Left ventricle myocardium inferior (tissue), 1 donor: ENCODE measurements at places on chromosomes 2 and 18. TPM values are rescaled to one million over a fixed set of nuclear protein-coding genes. Genes with fewer than 3 reads are reported as not detected.

ZAP70 gene
- total RNA-seq, result 0.55 TPM

AMER3 gene
- not detected for total RNA-seq

MRPL44 gene
- total RNA-seq, result 39.9 TPM

SCYGR1 gene
- not detected for total RNA-seq

SP140L gene
- total RNA-seq, result 4.3 TPM

MDH1B gene
- 0.69 TPM for total RNA-seq

CCNYL1 gene
- 7.6 TPM for total RNA-seq

REG3A gene
- total RNA-seq, result not detected

XRCC5 gene
- total RNA-seq, result 110 TPM

DNA sequence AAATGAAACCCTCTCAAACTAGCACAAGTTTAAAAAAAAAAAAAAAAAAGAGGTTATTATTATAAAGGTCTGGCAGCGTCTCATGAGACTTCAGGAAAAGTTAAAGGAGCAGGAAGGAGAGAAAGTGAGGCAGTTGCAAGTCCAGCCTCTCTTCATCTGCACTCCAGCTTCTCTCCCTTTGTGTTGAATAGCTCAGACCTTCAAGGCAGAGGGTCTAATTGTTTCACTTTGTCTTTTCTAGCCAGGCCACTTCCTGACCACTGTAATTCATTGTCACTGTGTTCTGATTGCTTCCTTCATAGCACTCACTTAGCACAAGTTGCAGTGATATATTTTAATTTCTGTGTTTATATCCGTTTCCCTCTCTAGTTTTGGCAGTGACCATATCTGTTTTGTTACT, 99.9 kb downstream of the SPATS2L start:
- no peaks in the 10 kb centered on the region for H3K27me3 ChIP-seq
- DNase-seq, result no peak
- peaks cover 41% of the 10 kb centered on the region for H3K4me1 ChIP-seq
- no peaks in the 10 kb centered on the region for H3K36me3 ChIP-seq
- peak overlapping the region; percentile 25 for H3K27ac ChIP-seq
- no peak overlapping the region for H3K4me3 ChIP-seq

- no peak overlapping the region for H3K27ac ChIP-seq
- H3K4me3 ChIP-seq, result no peak overlapping the region
- no peaks in the 10 kb centered on the region for H3K27me3 ChIP-seq
These were observed 25.3 kb downstream of the DYNAP start for GRCh38 chr18:54616220-54616848.

GRCh38 chr2:80007777-80008503, 296.6 kb downstream of the LRRTM1 start:
- peaks cover 53% of the 10 kb centered on the region for H3K27me3 ChIP-seq
- H3K4me3 ChIP-seq, result no peak overlapping the region
- no peak overlapping the region for H3K27ac ChIP-seq

GRCh38 chr18:55432307-55433040, 155.5 kb downstream of the TCF4 start:
- no peak for DNase-seq
- no peaks in the 10 kb centered on the region for H3K36me3 ChIP-seq
- no peak overlapping the region for H3K4me3 ChIP-seq
- peaks cover 45% of the 10 kb centered on the region for H3K4me1 ChIP-seq
- H3K27ac ChIP-seq, result no peak overlapping the region

DNA sequence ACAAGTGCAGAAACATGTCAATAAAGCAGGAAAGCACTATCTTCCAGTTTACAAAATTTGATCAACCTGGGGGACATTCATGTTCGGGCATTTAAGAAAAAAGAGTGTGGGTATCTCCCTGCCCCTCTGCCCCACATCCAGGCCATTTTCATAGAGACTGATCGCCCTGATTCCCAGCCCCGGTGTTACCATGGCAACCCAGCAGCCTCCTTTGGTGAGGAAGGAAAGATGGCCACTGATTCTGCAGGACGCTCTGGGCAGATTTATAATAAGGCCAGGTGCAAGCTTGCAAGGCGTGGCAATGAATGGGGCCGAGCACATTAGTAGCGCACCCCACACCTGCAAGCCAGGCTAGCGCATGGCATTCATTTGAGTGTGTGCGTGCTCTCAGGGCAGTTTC, 36.7 kb upstream of the ARL4C start:
- no peak overlapping the region for H3K4me3 ChIP-seq
- H3K27ac ChIP-seq, result no peak overlapping the region
- no peaks in the 10 kb centered on the region for H3K36me3 ChIP-seq
- H3K27me3 ChIP-seq, result peaks cover 75% of the 10 kb centered on the region

GRCh38 chr2:28802975-28803429, 7.6 kb upstream of the SPDYA start:
- peaks cover 5% of the 10 kb centered on the region for H3K4me1 ChIP-seq
- no peak overlapping the region for H3K4me3 ChIP-seq
- no peaks in the 10 kb centered on the region for H3K27me3 ChIP-seq

DNA sequence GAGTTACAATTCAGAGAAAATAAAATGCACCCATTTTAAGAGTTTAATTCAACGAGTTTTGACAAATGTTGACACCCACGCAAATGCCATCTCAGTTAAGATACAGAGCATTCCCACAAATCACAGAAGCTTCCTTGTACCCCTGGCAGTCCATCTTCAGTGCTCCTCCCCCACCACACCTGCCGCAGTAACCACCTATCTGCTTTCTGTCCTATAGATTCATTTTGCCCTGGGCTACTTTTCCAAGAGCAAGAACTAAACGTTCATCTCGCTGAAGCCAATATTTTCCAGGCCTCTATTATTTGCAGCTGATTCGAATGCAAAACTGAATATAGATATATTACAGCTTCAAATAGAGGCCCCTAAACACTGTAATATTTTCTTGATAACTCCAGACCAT, 13.4 kb upstream of the HPCAL1 start:
- H3K4me1 ChIP-seq, result peaks cover 24% of the 10 kb centered on the region
- DNase-seq, result no peak
- H3K27ac ChIP-seq, result no peak overlapping the region
- no peaks in the 10 kb centered on the region for H3K27me3 ChIP-seq

DNA sequence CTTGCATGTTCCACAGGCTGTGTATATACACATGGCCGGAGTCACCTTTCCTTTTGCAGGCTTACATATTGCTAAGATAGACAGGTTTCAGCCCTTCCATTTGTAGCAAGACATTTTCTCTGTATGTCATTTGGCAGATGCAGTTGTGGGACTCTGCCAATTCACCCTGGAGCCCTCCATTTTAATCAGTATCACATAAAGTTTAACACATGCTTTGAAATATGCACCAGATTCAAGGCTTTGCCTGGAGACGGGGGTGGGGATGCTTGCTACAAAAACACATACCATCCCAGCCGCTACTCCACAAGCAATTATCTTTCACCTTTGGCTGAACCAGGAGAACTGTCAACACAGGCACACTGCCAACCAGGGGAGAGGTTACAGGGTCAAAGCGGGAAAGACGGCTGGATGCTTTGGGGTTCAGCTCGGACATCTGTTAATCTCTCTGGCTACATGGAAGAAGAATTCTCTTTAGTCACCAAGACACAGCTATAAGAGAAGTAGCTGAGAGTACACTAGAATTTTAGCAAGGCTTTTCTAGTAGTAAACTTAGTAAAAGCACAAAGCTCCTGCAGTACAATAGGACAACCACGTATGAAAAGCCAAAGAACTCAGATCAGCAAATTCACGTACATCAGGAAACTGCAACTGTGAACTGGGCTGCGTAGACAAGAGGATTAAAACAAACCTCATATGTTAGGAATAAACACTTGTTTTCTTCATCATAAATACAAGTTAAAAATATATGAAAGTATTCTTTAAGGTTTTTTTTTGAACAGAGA, 130.9 kb downstream of the EXOC6B start:
- peak overlapping the region; percentile 71 for H3K27ac ChIP-seq
- H3K4me1 ChIP-seq, result peaks cover 59% of the 10 kb centered on the region

DNA sequence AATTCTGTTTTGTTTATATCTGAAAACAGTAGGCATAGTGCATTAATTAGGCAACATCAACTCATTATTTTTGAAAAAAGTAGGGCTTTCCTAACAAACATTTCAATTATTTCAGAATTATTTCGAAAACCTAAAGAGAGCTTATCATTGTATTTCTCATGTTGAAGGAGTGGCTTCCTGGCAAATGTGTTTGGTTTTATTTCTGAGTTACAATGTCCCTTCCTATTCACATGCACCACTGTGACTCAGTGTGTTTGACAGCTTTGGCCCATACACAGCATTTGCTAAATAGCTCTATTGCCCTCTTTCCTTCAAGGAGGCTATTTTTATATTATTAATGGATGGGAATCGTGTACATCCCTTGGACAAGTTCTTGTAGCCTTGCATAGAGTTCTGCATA, 205.9 kb downstream of the PTGR3 start:
- H3K27ac ChIP-seq, result peak overlapping the region; percentile 52
- no peaks in the 10 kb centered on the region for H3K36me3 ChIP-seq
- H3K4me3 ChIP-seq, result no peak overlapping the region
- H3K4me1 ChIP-seq, result peaks cover 26% of the 10 kb centered on the region
- no peak for DNase-seq

DNA sequence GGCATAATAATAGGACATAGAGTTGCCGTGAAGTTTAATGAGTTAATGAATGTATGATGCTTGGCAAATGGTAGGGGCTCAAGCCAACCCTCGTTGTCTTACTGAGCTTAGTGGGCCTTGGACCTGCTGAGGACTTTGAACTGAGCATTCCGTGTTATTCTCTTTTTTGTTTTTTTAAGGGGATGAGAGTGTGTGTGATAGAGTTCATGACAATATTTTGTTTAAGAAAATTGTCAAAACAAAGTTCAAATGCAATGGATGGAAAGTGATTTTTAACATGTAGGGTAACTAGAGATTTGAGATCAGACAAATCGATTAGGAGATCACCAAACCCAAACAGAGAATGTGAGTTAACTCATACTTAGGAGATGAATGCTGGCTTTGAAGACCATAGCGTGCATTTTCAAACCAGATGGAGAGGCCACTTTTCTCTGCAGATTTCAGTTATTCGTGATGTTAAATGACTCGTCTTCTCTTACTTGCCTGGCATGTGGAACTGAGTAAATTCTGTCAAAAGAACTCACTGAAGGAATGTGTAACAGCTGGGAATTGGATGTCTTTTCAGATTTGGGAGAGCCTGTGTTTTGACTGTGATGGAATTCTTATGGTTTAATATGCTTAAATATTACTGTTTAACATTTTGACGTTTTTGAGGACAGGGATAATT, 88.7 kb downstream of the NEDD4L start:
- no peak for DNase-seq
- H3K27me3 ChIP-seq, result no peaks in the 10 kb centered on the region
- H3K36me3 ChIP-seq, result no peaks in the 10 kb centered on the region
- H3K4me3 ChIP-seq, result no peak overlapping the region
- H3K4me1 ChIP-seq, result no peaks in the 10 kb centered on the region
- no peak overlapping the region for H3K27ac ChIP-seq

- H3K27me3 ChIP-seq, result no peaks in the 10 kb centered on the region
- no peak overlapping the region for H3K27ac ChIP-seq
- no peaks in the 10 kb centered on the region for H3K36me3 ChIP-seq
- no peak overlapping the region for H3K4me3 ChIP-seq
These were observed 4.7 kb downstream of the BUB1 start for GRCh38 chr2:110673201-110673600.

GRCh38 chr2:156279446-156280150, 52.9 kb downstream of the NR4A2 start:
- H3K4me1 ChIP-seq, result no peaks in the 10 kb centered on the region
- DNase-seq, result no peak
- H3K36me3 ChIP-seq, result no peaks in the 10 kb centered on the region
- H3K4me3 ChIP-seq, result no peak overlapping the region

- H3K4me1 ChIP-seq, result peaks cover 25% of the 10 kb centered on the region
- DNase-seq, result no peak
- no peaks in the 10 kb centered on the region for H3K27me3 ChIP-seq
- peak overlapping the region; percentile 98 for H3K27ac ChIP-seq
These were observed 604 bp upstream of the STK11IP start for GRCh38 chr2:219596954-219597551.

DNA sequence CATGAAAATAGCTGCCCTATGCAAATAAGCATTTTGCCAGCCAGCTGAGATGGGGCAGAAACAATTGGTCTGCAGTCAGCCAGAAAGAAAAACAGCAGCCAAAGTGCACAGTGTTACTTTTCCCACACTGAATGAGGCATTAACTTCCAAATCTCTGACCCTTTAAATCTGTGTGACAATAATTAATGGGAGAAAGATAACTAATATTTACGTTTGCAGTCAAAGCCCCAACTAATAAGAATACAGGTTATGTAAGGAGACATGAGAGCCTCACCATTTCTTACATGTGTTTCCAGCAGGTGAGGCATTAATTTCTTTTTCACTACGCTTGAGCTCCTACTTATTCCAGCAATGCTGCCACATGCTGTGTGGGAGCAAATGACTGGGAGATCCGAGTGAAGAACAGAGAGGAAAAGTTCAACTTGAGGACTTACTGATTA, 339.0 kb downstream of the SATB2 start:
- DNase-seq, result no peak
- no peaks in the 10 kb centered on the region for H3K36me3 ChIP-seq
- no peaks in the 10 kb centered on the region for H3K4me1 ChIP-seq
- no peak overlapping the region for H3K4me3 ChIP-seq
- H3K27me3 ChIP-seq, result no peaks in the 10 kb centered on the region
- H3K27ac ChIP-seq, result no peak overlapping the region

- no peak overlapping the region for H3K27ac ChIP-seq
- DNase-seq, result peak; percentile 15
- no peaks in the 10 kb centered on the region for H3K4me1 ChIP-seq
- no peaks in the 10 kb centered on the region for H3K36me3 ChIP-seq
- no peaks in the 10 kb centered on the region for H3K27me3 ChIP-seq
- no peak overlapping the region for H3K4me3 ChIP-seq
These were observed 46.5 kb downstream of the DPP10 start for GRCh38 chr2:114488841-114489530.

DNA sequence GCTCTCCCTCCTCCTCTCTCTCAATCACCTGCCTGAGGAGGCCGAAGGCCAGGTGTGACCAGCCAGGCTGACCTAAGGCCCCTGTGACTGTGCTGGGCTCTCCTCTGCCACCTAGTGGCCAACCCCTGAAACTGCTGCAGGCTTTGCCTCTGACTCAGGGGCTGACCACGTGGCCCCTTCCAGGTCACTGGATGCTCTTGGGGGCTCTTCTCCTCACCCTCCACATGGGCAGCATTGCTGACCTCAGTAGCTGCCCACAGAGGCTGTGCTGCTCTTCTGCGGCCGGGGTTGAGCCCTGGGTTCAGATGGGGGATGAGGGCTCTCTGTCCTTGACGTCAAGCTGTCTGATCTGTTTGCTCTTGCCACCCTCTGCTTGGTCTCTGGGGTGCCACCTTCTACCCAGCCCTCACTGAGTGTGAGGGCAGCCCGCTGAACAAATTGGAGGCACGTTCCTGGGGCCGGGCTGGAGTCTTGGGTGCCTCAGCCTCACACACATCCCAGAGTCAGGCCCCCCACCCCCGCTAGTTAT, 122.7 kb downstream of the TWIST2 start:
- peak; percentile 42 for DNase-seq
- no peaks in the 10 kb centered on the region for H3K36me3 ChIP-seq
- peaks cover 75% of the 10 kb centered on the region for H3K27me3 ChIP-seq
- H3K4me1 ChIP-seq, result no peaks in the 10 kb centered on the region

- no peak overlapping the region for H3K4me3 ChIP-seq
- H3K4me1 ChIP-seq, result no peaks in the 10 kb centered on the region
- DNase-seq, result no peak
- no peaks in the 10 kb centered on the region for H3K27me3 ChIP-seq
- no peaks in the 10 kb centered on the region for H3K36me3 ChIP-seq
These were observed 258.0 kb downstream of the CPS1 start for GRCh38 chr2:210814251-210815025.

- H3K27ac ChIP-seq, result peak overlapping the region; percentile 14
- H3K4me1 ChIP-seq, result peaks cover 91% of the 10 kb centered on the region
- H3K4me3 ChIP-seq, result no peak overlapping the region
These were observed 6.3 kb downstream of the B3GNT2 start for GRCh38 chr2:62202019-62202722.

- H3K27ac ChIP-seq, result no peak overlapping the region
- peaks cover 32% of the 10 kb centered on the region for H3K27me3 ChIP-seq
- H3K36me3 ChIP-seq, result no peaks in the 10 kb centered on the region
- no peaks in the 10 kb centered on the region for H3K4me1 ChIP-seq
- DNase-seq, result no peak
- no peak overlapping the region for H3K4me3 ChIP-seq
These were observed 18.2 kb upstream of the DAW1 start for GRCh38 chr2:227853204-227853629.
